ENCODE measurements at places on chromosomes 3 and 15. TPM values are rescaled to one million over a fixed set of nuclear protein-coding genes. Genes with fewer than 3 reads are reported as not detected.

DNA sequence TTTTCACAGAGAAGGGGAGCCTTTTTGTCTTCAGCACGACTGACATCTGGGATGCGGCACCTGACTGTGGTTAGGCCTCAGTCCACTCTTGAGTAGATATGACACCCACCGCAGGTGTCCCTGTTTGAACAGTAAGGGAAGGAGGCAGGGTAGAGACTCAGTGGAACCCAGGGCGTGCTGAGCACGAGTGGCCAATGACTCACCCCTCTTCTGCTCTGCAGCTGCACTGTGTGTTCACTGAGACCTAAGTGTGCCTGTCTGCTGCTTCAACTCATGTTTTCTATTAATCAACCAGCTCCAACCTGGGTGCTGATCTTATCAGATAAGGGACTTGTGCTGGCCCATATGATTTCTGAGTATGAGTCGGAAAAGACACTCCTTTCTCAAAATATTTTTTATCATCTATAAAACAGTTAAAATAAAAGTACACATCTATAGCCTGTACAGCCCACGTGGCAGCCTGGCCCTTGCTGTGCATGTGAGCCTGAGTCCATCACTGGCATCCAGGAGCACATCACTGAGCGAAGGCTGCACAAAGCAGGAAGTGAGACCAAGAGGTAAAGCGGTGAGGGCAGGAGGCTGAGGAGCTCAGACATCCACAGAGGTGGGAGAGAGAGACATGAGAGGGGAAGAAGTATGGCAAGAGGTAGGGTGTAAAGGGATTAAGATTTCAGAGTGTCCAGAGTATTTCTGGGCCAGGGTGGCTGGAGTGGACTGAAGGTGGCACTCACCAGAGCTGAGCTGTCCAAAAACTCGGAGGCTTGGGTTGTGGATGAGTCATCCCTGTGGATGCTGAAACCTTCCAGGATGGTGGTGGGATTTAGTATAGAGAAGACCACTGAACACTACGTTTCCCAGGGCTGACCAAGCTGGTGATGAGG lies 49.2 kb downstream of the SLC41A3 start:
- DNase-seq = no peak

DNA sequence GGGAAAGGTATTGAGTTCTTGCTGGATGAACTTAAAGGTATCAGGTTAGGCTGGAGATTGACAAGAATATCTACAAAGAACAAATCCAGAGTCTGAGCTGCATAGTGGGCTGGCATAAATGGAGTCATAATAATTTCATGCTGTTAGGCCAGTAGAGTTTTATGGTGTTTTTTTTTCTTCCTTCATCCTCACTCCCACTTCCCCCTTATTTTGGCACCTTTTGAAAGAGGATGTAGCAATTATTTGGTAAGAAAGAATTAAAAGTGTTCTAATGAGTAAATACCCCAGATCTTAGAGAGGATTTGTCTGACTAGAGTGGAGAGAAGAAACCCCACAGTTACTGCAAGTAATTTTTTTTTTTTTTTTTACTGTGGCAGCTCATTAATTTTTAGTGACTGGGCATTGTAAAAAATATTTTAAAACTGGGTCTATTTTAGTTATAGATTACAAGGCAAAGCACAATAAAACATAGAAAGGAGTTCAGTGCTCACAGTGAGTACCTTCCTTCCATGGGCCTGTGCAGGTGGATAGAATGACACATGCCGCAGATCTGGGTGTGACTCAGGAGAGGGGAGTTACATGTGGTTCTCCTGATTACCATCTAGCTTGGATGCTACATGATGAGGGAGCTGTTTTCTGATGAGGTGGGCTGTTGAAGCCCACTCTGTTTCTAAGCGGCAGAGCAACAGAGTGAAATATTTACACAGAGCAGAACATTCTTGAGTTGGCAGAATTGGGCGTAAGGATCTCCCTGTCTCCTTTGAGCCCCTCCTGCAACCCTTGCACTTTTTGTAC lies 5.3 kb downstream of the EDEM1 start:
- peak; percentile 73 for DNase-seq

GRCh38 chr3:39279745-39280517 lies at the start of gene CX3CR1:
TSS of gene CX3CR1 (minus strand) at chr3:39280036. CDS start at chr3:39266509, 13,527 bp downstream.
- no peak for DNase-seq

DNA sequence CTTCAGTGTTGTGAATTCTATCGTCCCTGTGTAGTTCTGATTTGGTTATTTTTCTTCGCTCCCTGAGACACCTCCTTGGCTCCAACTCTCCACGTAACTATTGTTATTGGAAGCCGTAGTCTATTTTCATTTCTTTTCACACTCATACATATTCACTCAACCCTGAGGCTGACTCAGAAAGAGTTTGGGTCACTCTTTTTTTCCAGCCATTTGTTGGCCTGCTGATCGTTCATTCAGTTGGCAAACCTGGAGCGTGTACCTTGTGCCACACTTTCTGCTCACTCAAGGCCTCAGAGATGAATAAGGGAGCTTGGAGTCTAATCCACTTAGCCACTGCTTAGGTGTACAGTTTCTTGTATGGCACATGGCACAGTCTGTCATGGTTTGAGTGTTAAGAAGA lies 22.4 kb downstream of the GYG1 start:
- no peak for DNase-seq

GRCh38 chr3:121330634-121331033 lies 215.2 kb downstream of the POLQ start:
- DNase-seq = no peak

DNA sequence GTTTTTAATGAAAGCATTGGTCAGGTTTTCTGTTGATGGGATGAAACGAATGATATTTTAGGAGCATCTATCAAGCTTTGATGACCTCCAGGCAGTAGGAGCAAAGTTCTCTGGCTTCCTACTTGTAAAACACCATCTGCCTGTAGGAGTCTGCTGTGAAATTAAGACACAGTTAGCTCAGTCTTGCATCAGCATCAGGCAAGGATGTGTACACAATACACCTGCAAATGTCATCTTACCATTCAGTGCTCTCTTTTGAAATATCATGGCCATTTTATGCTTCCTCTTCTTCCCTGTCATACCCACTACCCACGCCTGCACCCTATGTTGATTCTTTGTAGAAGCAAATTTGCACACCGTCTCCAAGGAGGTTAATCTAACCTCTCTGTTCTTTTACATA lies 38.2 kb downstream of the B3GALNT1 start:
- no peak for DNase-seq

- DNase-seq = no peak
Observed at GRCh38 chr15:67560320-67560719, 17.8 kb downstream of the MAP2K5 start.

DNA sequence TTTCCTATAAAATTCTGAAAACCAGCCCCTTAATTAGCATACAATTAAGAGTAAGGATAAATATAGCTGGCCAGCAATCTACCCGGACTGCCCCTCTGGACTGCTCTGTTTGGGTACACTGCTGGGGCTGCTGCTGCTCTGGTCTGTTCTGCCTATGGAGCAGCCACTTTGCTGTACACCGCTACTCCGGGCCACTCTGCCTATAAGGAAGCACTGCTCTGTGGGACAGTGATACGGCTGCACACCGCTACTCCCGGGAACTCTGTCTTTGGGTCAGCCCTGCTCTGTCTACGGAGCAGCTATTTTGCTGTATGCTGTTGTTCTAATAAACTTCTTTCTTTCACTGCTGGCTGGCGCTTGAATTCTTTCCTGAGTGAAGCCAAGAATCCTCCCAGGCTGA lies 316.5 kb upstream of the PLSCR5 start:
- DNase-seq = no peak

GRCh38 chr3:99332718-99333117 lies 305.7 kb upstream of the COL8A1 start:
- no peak for DNase-seq

GRCh38 chr3:188396900-188397299 lies 242.9 kb downstream of the LPP start:
- DNase-seq = no peak

DNA sequence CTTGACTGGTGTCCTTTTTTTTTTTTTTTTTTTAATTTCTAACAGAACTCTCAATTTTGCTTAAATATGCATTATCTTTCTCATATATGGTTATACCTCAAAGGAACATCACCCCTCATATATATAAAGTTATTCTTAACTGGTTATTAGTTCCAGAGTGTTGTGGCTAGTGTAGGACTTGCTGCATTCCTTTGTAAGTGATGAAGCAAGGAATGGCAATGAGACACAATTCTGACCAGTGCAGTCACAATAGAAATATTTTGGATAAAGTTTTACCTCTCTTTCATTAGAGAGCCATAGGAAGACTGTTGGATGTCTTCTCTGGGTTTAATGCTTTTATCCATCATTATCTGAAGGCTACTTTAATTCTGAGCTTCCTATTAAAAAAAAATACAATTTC lies 75.5 kb upstream of the CBLB start:
- no peak for DNase-seq

DNA sequence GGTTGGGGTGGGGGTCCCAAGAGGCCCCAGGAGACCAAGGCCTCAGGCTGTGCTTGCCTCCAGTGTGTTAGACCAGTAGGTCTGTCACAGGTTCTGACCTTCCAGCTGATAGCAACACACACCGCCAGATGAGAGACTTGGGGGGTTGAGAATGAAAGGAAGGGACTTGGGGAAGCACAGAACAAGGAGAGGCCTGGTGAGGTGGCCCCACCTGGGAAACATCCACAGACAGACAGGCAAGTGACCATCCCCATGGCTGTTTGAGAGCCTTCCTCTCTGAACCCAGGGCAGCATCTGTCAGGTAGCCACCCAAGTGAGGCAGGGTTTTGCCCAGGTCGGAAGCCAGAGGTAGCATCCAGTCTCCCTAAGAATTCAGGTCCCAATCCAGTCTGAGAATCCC lies 35.0 kb upstream of the VPS8 start:
- no peak for DNase-seq

GRCh38 chr3:135134684-135135075 lies 339.6 kb downstream of the EPHB1 start:
- DNase-seq = no peak

GRCh38 chr3:108879915-108880314 lies 57.3 kb downstream of the TRAT1 start:
- no peak for DNase-seq

GRCh38 chr3:45803252-45803935 lies 7.1 kb upstream of the SLC6A20 start:
- no peak for DNase-seq

GRCh38 chr3:47803480-47804025 lies 615 bp downstream of the DHX30 start:
- DNase-seq = no peak

DNA sequence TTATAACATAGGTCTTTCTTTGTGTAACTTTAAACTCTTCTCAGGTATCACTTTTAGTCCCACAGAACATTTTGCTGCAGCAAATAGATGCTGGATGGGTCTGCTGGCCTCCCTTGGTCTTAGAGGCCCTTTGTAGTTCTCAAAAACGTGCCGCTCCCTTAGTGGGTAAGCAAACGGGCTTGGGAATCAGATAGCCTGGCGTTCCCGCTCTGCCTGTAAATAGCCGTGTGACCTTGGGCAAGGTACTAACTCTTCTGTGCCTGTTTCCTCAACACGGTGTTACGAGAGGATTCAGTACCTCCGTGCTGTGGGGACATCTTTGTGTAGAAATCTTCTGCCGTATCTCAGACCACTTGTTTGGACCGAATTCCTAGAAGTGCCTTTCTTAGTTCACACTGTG lies 64.4 kb downstream of the DNAJB8 start:
- DNase-seq = no peak

GRCh38 chr3:163785693-163786092 lies 1292.6 kb downstream of the SI start:
- no peak for DNase-seq

GRCh38 chr3:14844386-14845170 lies 25.8 kb downstream of the FGD5 start:
- no peak for DNase-seq

Gene ANKUB1
- total RNA-seq = not detected

Gene HEG1
- total RNA-seq = 7.4 TPM

Gene SUCNR1
- not detected for total RNA-seq

Gene IP6K1
- total RNA-seq = 37.4 TPM

Gene ALPK3
- 0.46 TPM for total RNA-seq

Gene TMEM108
- not detected for total RNA-seq

Gene SCN10A
- total RNA-seq = not detected

Gene CCDC80
- not detected for total RNA-seq

Gene NDN
- 1.5 TPM for total RNA-seq

Gene P2RY1
- 1.7 TPM for total RNA-seq

Gene FGD5
- not detected for total RNA-seq

Gene PTH1R
- not detected for total RNA-seq

Gene KBTBD13
- total RNA-seq = not detected

Gene GOLGA8T
- not detected for total RNA-seq

Gene TRAIP
- total RNA-seq = 47.2 TPM

Gene PRSS50
- total RNA-seq = 0.09 TPM

Gene CPLX3
- total RNA-seq = 0.14 TPM

Gene CLDN18
- not detected for total RNA-seq

Gene CCK
- total RNA-seq = not detected
